CD4-positive, alpha-beta T cell treated with Interleukin-4 for 1 hour (primary cell): ENCODE measurements at places on chromosomes 13 and 19.

- DNase-seq: no peak
These were observed at the start of gene PGLYRP1 for GRCh38 chr19:46022431-46023310. Gene PGLYRP1 (minus strand): TSS chr19:46023053. CDS start chr19:46023021, 32 bp downstream.

GRCh38 chr13:60590800-60591747 lies 194.1 kb downstream of the TDRD3 start:
- DNase-seq: no peak

- DNase-seq: no peak
These were observed 716 bp downstream of the FPR2 start for GRCh38 chr19:51761696-51762095.

DNA sequence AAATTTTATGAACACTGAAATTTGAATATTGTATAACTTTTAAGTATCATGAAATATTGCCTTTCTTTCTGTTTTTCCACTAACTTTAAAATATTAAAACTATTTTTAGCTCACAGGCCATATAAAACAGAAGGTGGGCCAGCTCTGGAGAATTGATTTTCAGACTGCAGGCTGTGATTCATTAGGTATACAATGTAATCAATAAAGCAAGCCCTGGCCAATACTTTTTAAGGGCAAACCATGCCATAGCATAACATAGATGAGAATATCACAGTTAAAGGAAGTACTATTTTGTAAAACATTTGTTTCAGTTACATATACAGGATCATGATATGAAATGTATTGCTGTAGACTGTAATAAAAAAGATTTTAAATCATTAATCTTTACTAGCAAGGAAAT lies 197.6 kb downstream of the MAB21L1 start:
- no peak for DNase-seq

DNA sequence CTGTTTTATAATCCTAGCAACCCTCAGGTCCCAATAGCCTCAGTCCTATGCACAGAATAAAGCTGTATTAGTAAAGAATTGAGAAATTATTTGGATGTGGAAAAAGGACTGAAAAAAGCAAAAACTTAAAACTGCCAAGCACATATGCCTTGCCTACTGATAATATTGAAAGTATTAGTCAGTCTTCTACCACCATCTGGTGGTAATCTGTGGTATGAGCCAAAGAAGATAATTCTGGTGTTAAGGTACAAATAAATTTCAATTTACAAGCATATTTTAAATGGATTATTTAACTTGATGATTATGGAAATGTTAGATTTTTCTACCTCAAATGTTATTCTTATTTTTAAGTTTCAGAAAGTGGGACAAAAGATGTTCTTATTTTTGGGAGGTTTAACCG lies 460.3 kb upstream of the KLHL1 start:
- no peak for DNase-seq
